ENCODE measurements at places on chromosomes 11 and 22.

DNA sequence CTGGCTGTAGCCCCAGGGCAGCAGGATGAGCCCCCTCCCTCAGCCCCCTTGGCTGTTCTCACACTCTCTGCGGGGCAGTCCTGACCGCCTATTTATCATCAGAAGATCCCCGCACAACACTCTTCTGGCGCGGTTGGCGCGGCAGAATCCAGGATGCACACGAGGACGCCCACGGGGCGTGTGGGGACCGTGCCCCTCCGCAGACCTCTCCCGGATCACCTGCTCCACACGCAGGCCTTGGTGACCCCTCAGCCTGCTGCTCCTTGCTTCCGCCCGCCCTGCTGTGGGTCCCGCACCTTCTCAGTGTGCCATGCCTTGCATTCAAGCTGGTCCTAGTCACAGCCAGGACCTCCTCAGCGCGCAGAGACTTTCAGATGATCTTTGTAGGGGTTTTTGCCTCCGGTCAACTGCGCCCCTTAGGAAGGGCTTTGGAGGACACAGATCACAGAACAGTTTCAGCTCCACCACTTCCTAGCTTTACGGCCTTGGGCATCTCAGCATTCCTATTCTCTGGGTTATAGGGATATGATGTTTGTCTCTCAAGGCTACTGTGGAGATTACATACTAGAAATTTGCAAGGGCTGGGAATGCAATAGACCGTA is 841 bp upstream of the TUB start:
- DNase-seq: no peak

GRCh38 chr22:19875061-19875530 is 20.4 kb upstream of the GNB1L start:
- no peak for DNase-seq

DNA sequence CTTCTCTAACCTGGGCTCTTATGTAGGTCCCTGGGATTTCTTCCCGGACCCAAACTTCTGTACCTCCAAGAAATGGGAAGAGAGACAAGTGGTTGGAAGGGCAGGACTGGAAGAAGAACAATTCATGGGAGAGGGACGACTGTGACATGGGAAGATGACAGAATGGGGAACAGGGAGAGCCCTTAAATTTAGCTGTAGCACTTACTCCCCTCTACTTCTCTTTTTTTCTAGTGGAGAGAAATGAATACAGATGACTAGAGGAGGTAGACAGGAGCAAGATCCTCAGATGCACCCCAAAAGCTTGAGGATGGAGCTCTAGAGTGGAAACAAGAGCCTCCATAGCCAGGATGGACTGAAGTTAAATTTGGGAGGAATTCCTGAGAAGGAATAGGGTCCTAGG is 2.3 kb downstream of the RHOG start:
- peak; percentile 67 for DNase-seq

- no peak for DNase-seq
Measured at GRCh38 chr11:20261526-20261925, 101.3 kb upstream of the DBX1 start.

DNA sequence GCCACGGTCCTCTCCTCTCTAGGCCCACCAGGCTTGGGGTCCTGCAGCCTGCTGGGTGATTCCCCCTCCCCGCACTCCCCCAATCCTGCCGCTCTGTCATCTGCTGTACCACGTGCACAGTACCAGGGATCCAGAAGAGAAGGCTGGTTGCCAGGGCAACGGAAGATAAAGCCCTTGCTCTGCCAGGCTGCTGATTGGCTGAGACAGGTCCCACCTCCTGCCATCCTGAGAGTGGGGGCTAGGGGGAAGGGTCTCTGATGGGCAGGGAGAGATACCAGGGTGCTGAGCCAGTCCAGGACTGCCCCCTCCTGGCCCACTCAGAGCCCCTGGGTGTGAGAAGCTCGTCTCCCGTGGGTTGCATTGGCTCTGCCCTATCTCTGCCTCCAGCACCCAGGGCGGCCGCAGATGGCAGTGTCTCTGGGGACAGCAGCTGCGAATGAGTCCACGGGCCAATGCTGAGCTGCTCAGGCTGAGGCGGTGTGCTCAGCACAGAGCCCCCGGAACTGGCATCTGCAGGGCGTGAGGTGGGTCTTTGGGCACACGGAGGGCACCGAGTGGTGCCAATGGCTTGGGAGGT is at the start of gene SMIM45:
Gene SMIM45 (plus strand): TSS at position 253 of the 577 bp plus-strand sequence.
- DNase-seq: no peak

GRCh38 chr22:19895160-19895849 is 40.6 kb upstream of the GNB1L start:
- DNase-seq: no peak

- no peak for DNase-seq
Measured at GRCh38 chr11:27227736-27228135, 135.3 kb downstream of the CCDC34 start.

- DNase-seq: no peak
Measured at GRCh38 chr22:47587361-47587760, 824.9 kb downstream of the TBC1D22A start.

GRCh38 chr11:63909591-63910506 is 7.1 kb downstream of the RCOR2 start:
- no peak for DNase-seq

DNA sequence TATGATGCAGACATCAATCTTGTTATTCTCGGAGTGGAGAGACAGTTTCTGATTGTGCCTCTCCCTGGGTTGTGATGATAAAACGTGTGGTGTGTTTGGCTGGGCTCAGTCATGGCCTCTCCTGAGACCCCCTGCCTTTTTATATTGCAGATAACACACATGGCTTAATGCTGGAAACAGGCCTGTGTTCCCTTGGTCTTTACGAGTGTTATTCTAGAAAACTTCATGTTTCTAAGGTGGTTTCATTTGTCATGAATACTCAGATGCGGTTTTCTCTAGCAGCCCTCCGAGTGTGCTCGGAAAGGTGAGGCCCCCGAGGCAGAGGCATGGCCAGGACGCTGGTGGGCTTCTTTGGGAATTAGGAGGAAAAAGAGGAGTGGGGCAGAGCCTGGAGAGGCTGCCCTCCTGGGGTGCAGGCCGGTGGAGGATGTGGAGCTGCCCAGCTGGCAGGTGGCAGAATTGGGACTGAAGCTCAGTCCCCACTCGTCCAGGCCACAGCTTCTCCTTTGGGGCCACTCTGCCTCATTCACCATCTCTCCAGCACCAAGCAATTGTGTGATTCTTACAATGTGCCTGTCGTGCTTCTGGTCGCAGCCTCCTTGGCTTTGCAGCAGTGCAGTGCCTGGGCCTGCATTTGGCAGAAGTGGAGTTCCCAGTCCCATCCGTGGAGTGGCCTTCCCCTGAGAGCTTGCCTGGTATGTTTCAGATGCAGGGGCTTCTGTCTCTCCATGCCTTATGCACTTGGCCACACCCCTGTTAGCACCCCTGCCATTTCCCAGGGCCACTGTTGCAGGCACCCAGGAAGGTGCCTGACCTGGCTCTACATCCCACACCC is 309.6 kb downstream of the TBC1D22A start:
- no peak for DNase-seq

DNA sequence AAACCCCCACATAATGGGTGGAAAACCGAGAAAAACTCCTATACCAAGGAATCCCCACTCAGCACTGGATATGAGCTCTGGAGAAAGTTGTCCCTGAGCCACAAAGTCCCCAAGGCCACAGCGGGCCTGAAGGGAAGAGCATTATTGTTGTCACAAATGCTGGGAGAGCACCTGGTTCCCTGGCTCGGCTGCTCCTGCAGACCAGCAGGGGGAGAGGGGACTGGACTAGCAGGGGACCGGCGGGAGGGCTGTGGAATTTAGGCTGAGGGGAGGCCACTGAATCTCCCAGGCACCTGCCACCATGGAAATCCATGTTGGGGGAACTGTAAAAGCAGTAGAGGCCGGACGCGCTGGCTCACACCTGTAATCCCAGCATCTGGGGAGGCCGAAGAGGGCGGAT is 7.0 kb downstream of the PC start:
- no peak for DNase-seq

DNA sequence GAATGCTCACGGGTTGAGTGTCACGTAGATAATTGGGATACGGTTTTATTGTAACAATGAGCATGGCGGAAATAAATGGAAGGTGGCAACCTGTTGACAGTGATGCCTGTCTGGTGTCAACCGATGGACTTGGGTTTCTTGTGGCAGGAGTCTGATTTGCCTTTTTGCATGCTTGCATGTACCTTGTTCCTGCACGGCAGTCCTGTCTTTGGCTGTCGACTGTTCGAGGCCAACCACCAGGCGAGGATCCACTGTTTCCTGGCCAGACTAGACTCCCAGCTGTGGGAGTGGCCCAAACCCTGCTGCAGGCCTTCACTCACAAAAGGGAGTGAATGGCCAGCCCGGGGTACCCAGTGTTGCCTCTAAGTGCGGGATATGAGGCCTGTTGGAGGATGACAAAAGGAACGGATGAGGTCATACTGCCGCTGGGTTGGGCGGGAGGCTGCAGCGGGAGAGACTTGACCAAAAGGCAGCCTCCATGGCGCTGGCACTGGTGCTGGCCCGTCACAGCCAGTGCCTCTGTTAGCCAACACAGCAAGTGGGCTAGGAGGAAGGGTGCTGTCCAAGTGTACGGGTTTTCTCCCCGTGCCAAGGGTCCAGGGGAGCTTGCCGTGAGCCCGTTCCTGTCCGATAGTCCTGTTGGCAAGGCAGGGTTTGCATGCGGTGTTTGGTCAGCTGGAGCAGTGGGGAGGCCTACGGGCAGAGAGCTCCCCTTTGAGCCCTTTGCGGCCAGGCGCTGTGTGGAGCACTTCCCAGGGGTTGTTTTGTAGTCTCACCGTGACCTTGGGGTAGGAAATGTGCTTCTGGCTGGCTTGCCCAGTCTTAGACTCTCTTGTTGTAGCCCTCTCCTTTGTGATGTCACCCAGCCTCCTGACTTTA is 974 bp downstream of the DGCR8 start:
- DNase-seq: peak; percentile 35

DNA sequence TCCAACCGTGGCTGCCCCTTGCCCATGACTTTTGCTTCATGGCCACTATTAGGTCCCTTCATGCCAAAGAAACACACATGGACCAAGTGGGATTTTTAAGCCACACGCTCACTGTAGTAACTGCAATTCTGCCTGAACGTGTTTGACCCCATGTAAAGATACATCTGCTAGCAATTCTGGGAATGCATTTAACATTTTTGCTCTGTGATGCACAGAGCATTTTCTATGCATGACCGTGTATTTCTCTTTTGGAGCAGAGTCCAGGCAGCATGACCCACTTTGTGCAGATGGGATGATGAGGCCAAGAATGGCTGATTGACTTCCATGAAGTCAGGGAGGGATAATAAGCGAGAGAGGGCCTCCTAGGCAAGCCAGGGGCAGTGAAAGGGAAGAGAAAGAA is 108.5 kb downstream of the TP53I11 start:
- no peak for DNase-seq

- no peak for DNase-seq
Measured at GRCh38 chr22:40703736-40704135, 24.5 kb downstream of the MCHR1 start.

DNA sequence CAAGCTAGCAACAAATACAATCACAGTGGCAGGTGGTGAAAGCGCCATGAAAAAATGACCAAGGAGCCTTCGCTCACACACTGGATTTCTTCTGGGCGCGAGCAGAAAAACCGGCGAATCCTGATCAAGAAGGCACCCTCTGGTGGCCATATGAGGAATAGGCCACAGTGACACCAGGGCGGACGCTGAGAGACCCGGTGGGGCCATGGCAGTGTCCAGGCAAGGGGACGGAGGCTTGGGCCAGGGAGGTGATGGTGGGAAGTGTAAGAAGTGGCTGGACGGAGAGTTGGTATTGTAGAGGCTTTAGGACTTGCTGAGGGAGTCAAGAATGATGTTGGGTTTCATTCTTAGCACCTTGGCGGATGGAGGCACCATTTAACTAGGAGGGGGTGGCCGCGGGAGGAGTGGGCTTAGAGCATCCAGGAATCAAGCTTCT is 16.9 kb upstream of the RAC2 start:
- DNase-seq: peak; percentile 84

DNA sequence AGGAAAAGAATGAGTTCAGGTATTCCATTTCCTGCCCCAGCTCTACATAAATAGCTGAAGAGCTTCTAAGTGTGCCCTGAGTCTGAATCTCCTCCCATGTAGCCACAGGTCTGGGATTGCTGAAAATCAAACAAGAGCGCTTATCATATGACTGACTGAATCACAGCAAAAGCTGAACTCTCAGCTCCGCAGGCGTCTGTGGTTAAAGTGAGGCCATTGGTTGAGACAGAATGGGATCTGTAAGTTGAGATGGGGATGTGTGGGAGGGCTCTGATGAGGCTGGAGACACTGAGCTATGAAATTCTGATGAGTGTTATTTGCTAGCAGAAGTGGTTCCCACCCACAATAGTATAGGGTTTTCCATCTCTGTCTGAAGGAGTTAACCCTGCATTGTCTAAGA is 637.0 kb downstream of the OPCML start:
- DNase-seq: no peak

- no peak for DNase-seq
Measured at GRCh38 chr22:22798716-22799115, 88.9 kb upstream of the IGLL5 start.

- no peak for DNase-seq
Measured at GRCh38 chr22:35605851-35606481, 11.2 kb downstream of the MB start.

DNA sequence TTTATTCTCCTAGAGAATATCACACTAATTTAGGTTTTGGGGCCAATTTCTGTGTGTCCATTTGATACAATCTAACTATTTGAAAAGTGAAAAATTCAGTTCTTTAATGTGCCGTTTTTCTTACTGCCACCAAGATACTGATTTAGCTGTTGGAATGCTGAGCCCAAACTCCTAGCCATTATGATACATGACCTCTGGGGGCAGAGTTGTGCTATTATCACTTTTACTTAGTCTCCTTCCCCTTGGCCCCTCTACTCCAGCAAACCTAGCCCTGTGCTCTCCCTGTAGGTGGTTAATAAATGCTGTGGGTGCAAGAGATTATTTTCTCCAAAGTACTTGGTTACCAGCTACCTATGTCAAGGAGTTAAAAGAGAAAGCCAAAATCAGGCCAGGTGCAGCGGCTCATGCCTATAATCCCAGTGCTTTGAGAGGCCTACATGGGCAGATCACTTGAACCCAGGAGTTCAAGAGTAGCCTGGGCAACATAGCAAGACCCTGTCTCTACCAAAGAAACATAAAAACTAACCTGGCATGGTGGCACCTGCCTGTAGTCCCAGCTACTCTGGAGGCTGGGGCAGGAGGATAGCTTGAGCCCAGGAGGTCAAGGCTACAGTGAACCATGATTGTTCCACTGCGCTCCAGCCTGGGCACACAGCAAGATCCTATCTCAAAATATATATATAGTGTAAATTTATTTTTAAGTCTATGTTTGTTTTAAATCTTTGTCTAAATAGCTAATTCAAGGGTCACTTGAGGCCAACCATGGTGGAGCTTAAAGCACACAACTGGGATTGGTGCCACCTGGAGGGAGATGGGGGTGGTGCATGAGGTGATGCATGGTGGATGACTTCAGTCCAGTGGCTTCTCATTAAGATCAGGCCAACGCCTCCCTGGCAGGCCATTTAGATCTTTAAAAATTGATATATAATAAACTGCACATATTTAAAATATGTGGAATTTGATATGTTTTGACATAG is 193.2 kb upstream of the PLET1 start:
- peak; percentile 41 for DNase-seq
